ENCODE measurements at places on chromosomes 12 and 14.

DNA sequence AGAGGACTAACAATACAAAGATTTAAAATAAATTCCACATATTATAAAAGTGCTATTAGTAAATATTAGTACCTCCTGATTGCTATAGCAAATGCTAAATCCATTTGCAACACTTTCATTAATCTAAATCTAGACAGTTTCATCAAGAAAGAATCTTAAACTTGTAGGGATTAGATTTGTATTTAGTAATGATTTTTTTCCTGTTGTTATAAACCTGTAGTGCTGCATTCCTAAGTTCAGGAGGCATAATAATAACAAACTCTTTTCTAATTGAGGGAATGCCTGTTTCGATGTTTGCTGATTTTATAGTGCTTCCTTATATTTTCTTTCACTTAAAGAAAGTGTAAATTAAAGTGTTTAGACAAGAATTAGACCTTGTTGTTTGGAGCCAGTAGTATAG lies 166.1 kb downstream of the FOXA1 start:
- no peak for DNase-seq

GRCh38 chr14:104822821-104823615 lies 22.1 kb downstream of the ZBTB42 start:
- no peak for DNase-seq

GRCh38 chr12:129002427-129002826 lies 149.1 kb downstream of the GLT1D1 start:
- no peak for DNase-seq

DNA sequence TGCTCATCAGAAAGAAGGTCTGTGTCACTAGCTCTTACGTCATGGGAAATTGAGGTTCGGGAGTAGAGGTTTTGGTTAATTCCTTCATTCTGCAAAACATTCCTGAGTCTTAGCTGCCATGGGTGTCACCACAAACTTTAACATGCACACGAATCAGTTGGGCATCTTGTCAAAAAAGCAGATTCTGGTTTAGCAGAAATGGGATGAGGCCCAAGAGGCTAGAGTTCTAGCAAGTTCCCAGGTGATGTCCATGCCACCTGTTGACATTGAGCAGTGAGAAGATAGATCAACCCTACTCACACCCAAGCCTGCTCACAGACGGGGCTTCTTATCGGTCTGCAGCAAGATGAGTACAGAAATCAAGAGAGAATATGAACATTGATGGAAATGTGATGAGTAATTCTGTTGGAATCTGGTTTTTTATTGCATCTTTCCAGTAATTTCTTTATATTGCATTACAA lies 11.7 kb upstream of the RIN3 start:
- DNase-seq = no peak

DNA sequence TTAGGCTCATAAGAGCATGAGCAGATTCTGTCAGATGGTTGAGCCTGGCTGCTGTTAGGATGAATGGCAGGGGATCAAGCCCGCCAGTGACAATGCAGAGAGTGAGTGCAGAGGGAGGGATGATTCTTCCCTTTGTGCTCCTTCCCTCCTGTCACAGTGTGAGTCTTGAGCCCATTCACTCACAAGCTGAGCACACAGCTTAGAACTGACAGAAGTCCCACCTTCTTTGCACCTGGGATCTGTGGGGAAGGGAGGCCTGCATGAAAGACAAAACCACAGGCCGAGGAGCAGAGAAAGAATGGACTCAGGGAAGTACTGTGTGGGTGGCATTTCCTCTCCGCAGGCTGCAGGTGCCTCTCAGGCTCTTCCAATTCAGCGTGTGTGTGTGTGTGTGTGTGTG lies 160.6 kb downstream of the KCNA5 start:
- no peak for DNase-seq

GRCh38 chr14:75547552-75548250 lies 25.4 kb downstream of the BATF start:
- no peak for DNase-seq

DNA sequence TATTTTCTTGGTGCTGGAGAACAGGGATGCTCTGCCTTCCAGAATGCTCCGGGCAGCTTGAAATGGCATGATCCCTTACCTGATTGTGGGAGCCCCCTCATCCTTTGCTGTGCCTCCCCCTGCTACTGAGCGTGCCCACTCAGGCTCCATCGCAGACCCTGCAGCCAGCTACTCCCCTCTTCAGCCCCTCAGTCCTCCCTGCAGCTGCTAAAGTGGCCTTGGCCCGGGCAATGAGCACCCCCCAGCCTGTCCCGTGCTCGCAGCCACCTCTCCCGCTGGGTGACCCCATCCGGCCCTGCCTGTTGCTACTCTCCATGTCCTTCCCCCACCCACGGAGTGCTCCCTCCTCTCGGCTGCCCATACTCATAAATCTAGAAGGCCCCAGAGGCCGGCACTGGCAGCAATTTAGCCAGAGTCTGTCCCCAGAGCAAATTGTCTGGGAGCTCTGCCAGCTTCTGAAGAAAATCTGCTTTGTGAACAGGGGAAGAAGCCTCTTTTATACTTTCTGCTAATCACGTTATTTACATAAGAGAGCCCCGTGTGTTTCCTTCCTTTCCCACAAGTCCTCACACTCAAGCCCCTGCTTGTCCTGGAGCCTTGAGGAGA lies 143.7 kb upstream of the FRMD6 start:
- no peak for DNase-seq

Measured in activated T-cell treated with anti-CD3 and anti-CD28 coated beads, Interleukin-2, amount 50 U/mL, for 1 hour (primary cell).